ENCODE measurements at places on chromosomes 16 and 17.

DNA sequence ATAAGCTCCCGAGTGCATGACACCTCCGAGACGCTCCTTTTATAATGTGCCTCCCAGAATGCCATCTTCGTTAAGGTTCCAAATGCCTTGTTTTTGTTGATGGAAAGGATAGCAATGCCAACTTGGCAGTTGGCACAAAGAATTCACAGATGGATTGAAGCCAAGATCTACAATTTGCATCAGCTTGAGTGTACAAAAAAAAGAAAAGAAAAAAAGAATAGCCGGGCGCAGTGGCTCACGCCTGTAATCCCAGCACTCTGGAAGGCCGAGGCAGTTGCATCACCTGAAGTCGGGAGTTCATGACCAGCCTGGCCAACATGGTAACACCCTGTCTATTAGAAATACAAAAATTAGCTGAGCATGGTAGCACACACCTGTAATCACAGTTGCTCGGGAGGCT lies 7.6 kb downstream of the TBC1D16 start:
- ATAC-seq, result no peak

DNA sequence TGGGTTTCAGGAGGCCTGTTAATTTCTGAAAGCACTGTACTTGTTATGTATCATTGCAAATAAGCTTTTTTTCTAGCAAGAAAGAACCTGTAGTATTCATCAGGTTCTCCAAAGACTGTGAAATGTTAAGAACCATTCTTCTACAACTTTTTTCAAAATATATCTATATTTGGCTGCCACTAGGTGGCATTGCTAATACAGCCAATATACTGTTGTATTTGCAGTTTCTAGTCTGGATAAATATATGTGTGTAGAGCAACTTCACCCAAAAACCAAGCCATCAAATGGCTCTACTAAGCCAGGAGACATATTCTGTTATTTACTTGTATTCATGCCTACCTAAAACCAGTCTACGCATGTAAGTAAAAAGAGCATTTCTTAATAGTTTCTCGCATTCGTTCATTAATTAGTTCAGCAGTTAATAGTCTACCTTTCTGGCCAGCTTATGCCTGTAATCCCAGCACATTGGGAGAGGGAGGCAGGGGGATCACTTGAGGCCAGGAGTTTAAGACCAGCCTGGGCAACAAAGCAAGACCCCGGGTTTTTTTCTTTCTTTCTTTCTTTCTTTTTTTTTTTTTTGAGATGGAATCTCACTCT lies 39.5 kb downstream of the VMP1 start:
- no peak for ATAC-seq

- no peak for ATAC-seq
Observed at GRCh38 chr17:28849281-28849680, 5.5 kb upstream of the ERAL1 start.

DNA sequence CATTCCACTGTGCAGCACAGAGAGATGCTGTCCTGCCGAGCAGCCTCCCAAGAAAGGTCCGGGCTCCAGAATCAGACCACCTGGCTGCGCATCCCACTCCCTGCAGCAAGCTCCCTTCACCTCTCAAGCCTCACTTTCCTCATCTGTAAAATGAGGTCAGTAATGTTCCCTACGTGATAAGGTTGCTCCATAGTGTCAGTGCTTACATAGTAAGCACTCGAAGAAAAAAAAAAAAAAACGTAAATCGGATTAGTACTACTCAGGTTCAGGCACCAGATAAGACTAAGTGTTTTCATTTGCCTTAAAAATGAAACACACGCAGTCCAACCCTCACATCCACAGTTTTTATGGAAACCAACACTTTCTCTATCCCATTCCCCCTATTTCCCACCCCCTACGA lies 76.7 kb downstream of the CCT6B start:
- no peak for ATAC-seq

DNA sequence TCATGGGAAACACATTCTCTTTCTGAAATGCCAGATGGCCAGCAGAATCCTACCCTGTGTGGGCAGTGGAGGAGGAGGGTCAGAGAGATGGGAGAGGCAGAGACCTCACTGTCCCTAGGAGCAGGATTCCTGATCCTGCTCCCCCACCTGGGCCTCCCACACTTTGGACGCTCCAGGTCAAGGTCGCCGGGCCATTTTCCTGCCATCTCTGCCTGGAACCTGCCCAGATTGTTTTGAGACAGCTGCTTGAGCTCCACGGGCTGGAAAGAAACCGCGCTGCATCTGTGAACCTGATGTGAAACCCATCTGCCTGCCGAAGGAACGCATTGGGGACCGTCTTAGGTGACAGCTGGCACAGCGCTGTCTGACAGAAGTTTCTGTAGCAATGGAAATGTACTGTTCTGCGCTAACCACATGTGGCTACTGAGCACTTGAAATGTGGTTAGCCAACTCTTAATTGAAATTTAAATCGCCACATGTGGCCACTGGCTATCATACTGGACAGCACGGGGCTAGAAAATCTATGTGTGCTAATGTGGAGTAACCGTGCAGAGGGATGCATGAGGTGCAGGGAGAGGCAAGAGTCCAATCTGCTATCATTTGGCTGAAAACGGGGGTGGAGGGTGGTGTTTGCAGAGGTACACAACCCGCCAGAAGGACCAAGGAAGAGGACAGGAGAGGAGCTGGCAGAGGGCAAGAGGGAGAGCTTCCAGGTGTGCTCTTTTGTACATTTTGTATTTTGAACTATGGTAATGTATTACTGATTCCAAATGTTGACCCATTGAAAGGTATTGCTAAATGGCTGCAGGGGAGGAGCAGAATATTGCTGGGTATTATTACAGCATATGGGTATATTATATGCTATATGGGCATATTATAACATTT lies 15.4 kb upstream of the NUBP1 start:
- ATAC-seq, result no peak

DNA sequence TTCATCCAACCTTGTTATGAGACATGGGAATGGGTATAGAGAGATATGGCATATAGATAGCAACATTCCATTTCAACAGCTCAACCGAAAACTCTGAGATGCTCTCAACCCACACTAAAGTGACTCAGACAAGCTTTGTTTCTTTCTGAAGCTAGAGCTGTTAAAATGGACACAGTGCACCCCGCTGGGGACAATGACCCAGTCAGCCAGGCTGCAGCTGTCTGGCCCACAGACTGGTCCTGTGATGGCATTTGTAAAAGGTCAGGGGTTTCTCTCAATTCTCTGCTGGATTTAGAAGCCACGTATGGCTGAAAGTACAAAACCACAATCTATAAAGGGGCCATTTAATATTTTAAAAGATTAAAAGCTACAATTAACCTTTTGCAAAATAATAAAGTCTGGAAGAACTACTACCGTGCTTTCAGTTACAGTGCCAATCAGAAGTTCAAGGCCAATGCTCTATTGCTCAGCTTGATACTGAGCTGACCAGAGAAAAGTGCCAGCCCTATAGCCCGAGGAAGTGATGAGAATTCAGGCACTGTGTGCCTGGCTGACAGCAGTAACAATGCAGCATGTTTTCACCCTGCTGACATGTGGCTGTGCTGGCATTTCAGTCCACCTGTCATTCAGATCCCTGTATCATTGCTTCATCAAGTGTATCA lies 60.2 kb downstream of the TEX2 start:
- ATAC-seq, result no peak

DNA sequence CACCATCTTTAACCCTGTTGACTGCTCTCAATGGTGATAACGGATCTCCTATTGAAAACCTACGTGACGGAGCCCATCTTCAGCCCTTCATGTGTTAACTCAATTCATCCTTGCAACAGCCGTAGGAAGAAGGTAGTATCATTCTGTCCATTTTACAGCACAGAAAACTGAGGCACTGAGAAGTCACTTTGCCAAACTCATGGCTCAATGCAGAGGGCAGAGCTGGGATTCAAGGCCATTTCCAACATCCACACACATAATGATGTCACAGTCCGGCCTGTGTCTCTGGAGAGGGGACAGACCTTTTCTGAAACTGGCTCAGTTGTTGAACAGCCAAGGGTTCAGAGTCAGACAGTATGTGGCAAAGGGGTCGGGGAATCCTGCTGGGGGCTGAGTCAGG lies 52.6 kb upstream of the CMIP start:
- ATAC-seq, result no peak

DNA sequence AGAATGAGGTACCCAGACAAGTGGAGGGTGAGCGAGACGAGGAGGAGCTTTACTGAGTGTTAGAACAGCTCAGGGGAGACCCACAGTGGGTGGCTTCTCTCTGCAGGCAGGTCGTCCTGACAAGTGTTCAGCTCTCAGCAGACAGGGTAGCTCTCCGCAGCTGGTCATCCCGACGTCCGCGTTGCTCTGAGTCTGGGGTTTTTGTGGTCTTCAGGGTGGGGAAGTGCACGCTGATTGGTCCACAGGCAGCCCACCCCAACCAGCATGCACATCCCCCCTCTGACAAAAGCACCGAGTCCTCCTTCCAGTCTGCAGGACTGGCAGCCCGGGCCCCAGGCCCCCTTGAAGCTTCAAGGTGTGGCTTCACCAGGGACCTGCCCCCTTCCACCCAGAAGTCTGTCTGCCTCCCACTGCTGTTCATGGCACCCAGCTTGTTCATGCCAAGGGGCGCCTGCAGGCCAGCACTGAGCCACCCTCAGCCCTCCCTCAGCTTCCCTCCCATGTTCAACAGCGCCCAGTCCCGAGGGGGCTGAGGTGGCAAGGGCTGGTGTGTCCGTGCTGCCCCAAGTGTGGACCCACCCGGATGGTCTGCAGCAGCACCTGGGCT lies 19.9 kb upstream of the WDR45B start:
- ATAC-seq, result no peak

DNA sequence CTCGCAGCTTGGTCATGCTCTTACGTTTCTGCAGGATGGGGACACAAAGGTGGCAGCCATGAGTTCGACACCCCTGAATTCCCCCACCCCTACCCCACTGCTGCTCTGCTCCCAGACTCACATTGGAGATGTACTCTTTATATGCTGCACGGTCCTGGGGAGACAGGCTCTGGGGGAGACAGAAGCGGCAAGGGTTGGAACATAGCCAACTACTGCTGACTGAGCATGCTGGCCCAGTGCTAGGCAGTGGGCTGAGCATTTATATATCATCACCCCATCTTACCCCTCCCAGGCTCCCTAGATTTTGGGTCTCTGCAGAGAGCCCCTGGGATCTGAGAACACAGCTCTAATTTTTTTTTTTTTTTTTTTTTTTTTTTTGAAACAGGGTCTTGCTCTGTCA lies 8.1 kb upstream of the ATXN7L3 start:
- no peak for ATAC-seq

- ATAC-seq, result no peak
Observed at GRCh38 chr17:6126768-6127167, 56.6 kb downstream of the WSCD1 start.

- no peak for ATAC-seq
Observed at GRCh38 chr16:50717091-50717490, 23.7 kb downstream of the NOD2 start.

- no peak for ATAC-seq
Observed at GRCh38 chr17:35286120-35286781, 43.4 kb downstream of the SLFN5 start.

DNA sequence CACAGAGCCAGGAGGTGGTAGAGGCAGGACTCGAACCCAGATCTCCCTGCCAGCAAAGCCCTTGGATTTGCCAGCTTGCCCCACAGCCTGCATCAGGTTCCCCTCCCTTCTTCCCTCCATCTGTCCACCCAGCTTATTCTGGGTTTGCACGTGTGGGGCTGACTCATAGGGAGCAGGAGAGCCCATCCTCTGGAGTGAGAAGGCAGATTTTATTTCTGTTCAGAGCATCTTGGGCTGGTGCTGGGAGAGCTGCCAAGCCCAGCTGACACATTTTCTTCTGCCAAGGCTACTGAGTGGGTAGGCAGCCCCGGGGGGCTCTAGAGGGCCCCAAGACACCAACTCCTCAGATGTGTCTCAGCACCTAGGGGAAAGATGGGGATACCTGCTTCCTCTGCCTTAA lies 106.3 kb upstream of the CRHR1 start:
- ATAC-seq, result no peak

All from gastroesophageal sphincter (tissue), 4 donors.